ENCODE measurements at places on chromosomes 12 and 14.

DNA sequence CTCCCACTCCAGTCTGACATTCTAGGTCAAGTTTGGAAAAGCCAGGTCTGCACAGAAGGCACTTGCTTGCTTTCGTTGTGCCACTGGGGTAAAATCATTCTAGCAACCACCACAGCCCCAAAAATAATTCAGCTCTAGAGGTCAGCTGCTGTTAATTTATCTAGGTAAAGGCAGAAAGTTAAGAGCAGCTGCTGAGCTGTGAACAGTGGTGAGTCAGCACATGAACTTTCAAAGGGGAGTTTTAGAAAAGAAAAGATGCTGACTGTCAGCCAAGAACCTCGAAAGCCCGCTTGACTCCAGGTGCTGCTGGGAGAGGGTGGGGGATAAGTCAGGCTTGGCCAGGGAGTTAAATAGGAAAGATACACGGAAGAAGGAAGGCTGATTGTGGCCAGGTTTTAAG lies 12.7 kb downstream of the CCDC197 start:
- no peak for DNase-seq

DNA sequence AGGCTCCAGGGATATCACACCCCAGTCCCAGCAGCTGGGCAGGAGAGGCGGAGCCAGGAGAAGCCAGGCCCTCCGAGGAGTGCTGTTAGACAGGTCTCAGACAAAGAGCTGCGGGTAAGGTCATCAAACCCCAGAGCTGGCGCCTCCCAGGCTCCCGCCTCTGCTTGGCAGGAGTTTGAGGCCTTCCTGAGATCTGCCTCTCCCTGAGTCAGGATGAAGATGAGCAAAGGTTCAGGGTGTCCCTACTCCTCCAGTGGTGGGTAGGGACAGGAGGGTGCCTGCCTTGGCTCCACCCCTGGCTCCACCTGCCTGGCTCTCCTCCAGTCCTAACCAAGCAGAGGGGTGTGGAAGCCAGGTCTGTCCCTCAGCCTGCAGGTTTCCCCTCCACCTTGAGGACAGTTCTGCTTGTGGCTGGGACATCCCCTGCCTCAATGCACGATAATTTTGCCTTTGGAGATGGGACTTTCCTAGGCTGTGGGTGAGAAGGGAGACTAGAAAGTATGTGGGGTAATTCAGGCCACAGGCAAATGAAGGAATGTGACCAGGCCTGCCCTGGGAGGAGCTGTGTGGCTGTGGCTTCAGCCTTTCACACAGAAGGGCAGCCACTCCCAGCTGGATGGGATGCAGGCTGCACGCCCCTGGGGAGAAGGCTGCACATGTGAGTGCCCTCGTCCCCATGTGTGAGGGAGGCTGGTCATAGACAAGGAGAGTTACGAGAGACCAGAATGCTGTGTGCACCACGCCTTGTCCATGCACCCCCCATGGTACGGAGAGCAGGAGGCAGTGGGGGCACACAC lies 2.2 kb downstream of the PLEKHG6 start:
- no peak for DNase-seq

DNA sequence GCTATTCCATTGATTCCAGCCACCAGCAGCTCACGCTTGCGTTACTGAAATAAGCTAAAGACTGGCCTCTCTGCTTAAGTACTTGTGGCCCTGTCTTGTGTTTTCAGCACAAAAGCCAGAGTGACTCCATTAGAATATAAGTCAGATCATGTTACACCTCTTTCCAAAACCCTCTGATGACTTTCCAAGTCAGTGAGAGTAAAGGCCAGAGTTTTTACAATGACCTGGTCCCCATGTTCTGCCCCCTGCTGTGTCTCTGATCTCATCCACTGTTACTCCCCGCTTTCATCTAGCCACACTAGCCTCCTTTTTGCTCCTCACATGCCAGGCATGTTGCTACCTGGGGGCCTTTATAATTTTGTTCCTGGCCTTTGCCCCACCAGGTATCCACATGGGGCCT lies 6.9 kb upstream of the CKAP4 start:
- DNase-seq = no peak

- DNase-seq = no peak
Observed at GRCh38 chr12:8455727-8456360, at the start of gene CLEC6A. TSS of gene CLEC6A (plus strand) at chr12:8455962. CDS start at chr12:8456112, 150 bp downstream.

GRCh38 chr12:123761841-123762714 lies at the start of gene DNAH10:
TSS of gene DNAH10 (plus strand) at chr12:123762301. CDS start at chr12:123762337, 36 bp downstream.
- no peak for DNase-seq

- no peak for DNase-seq
Observed at GRCh38 chr14:68873376-68873775, 80.5 kb upstream of the ZFP36L1 start.

DNA sequence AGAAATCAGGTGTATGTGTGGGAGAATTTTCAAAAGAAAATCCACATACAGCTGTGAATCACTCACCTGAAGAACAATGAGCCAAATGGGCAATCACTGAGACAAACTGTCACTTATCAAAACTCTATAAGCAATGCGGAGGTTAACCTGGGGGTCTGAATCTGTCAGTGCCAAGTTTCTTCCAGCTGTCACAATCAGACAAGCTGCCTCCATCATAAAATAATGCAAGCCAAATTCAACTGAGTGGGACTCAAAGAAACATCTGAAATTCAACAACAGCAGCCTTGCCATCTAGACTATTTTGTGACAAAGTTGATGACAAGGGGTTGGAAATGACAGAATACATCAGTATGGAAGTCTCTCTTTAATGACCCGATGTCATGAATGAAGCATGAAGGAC lies 60.3 kb downstream of the GARIN6 start:
- no peak for DNase-seq

DNA sequence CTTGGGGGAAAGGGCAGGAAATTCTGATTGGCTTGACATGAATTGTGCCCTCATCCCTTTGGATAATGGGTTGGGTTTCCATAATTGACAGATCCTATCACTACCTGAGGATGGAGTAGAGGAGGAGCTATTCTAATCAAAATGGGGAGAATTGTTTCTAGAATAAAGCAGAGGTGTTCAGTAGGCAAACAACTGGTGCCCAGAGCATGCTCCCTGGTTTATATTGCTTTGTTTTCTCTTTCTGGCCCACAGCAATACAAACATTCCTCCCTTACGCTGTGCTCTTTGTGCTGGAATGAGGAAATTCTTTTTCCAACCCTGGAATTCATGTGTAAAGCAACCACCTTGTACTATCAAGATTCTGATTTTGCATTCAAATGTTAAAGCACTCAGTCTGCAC lies 147.4 kb downstream of the RASSF9 start:
- DNase-seq = no peak

- no peak for DNase-seq
Observed at GRCh38 chr12:52636592-52637258, 15.3 kb downstream of the KRT2 start.

Data from AG04449 (cell line).